ENCODE measurements at places on chromosomes 4 and X.

DNA sequence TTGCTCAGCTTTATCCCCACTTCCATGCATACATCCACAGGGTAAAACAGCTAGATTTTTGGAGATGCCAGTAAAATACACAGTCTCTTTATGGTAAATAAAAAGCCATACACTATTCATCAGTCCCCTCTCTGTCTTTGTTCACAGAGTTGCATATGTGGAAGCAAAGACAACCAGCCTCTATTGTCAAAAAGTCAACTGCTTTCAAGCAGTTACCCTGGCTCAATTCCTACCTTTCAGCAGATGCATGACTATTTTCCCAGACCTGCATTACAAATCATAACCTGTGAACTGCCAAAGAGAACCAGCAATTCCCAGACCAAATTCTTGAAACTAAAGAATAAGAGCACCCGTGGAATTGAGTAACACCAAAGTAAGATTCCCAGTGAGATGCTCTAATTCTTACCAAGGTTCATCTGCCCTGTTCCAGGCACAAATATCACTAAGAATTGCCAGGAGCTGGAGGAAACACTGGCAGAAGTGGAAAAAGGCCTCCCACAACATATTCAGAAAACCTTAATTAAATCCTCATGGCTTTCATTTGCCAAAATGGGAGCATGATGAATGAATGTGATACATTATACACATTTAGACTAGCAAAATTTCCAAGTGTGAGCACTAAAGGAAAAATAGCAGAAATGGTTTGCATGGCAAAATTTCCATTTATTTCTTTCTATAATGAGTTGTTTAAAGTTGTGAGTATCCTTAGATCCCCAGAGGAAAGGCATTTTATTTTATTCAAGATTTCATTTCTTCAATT, 391.2 kb upstream of the ADGRL3 start:
- H3K27ac ChIP-seq = no peak overlapping the region
- H3K36me3 ChIP-seq = no peaks in the 10 kb centered on the region
- no peaks in the 10 kb centered on the region for H3K4me1 ChIP-seq

DNA sequence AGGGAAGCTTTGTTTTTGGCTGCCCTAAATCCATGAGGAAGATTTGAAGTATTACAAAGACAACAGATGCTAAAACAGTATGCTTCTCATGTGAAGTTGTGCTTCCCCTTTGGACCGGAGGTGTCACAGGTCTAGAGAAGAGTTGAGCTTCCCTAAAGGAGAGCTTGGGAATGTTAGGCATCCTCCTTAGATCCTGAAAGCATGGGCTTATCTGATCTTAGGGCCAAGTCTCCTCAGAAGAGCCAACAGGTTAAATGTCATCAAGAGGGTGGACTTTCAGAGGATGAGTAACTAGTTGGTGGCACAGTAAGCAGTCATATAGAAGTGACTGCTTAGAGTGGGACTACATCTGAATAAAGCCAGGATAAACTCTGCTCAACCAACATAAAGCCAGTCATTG, 205.4 kb downstream of the RPA4 start:
- H3K27me3 ChIP-seq = no peaks in the 10 kb centered on the region
- no peak overlapping the region for H3K4me3 ChIP-seq
- no peak overlapping the region for H3K27ac ChIP-seq
- H3K4me1 ChIP-seq = no peaks in the 10 kb centered on the region
- DNase-seq = no peak
- no peaks in the 10 kb centered on the region for H3K36me3 ChIP-seq

DNA sequence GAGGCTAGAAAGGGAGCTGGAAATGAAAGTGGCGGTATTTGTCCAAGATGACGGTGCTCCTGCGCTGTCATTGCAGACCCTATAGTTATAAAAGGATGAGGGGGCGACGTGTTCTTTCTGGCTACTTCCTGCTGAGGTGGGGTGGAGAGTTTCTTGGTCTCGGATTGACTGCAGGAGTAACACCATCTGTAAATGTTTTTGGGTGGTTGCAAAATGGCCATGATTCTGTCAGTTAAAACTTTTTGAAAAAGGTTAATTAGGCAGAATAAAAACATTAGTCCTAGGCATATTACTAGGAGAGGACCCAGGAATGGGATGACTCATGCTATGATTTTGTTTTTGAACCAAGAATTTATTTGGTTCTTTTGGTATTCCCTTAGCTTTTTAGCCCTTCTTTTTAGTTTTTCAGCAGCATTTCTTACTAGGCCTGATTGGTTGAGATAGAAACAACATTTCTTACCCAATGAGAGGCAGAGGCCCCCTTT, 53.1 kb downstream of the USP11 start:
- no peaks in the 10 kb centered on the region for H3K4me1 ChIP-seq
- H3K27me3 ChIP-seq = peaks cover 7% of the 10 kb centered on the region
- DNase-seq = no peak

GRCh38 chr4:7185487-7186030, 6.8 kb upstream of the SORCS2 start:
- H3K27me3 ChIP-seq = no peaks in the 10 kb centered on the region
- no peaks in the 10 kb centered on the region for H3K36me3 ChIP-seq
- no peaks in the 10 kb centered on the region for H3K4me1 ChIP-seq
- DNase-seq = no peak

DNA sequence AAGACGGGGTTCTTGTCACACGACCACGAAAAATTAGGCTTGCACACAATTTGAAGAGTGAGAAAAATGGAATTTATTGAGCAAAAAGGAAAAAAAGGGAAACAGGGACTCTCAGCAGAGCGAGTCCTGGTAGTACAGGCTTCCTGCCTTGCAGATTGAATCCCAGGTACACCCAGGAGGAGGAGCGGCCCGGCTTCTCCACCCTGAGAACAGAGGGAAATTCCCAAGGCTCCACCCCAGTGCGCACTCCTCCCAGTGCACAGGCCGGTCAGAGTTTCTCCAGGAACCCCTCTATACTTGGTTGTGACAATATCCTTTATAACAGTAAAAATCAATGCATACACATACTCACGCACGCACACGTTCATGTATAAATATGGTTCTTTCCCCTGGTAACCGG, 22.0 kb downstream of the SLC4A4 start:
- H3K27me3 ChIP-seq = no peaks in the 10 kb centered on the region
- no peak overlapping the region for H3K4me3 ChIP-seq
- no peaks in the 10 kb centered on the region for H3K36me3 ChIP-seq

DNA sequence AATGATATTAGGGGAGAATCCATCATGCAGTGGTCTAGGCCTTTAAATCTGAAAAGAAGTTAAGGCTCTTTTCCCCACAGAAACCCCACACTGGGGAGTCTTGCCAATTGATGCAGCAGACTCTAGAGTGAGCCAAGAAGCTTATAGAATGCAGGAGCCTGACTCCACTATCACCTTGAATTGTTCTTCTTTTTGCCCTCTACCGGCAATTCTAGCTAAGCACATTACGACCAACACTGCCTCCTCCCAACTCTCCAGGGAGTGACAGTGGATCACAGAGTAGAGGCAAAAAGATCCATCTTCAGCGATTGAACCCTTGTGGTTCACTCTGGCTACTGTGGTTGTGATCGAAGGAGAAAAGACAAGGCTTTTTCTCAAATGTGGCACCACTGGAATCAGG, 331.5 kb downstream of the NKX6-1 start:
- no peak overlapping the region for H3K4me3 ChIP-seq
- DNase-seq = no peak
- no peaks in the 10 kb centered on the region for H3K4me1 ChIP-seq
- H3K36me3 ChIP-seq = no peaks in the 10 kb centered on the region

- peaks cover 21% of the 10 kb centered on the region for H3K4me1 ChIP-seq
- H3K36me3 ChIP-seq = peaks cover 68% of the 10 kb centered on the region
- no peak overlapping the region for H3K27ac ChIP-seq
- no peak for DNase-seq
These were observed 9.4 kb upstream of the ADD1 start for GRCh38 chr4:2834001-2834921.

- H3K4me1 ChIP-seq = peaks cover 28% of the 10 kb centered on the region
- no peak overlapping the region for H3K4me3 ChIP-seq
- DNase-seq = no peak
- no peak overlapping the region for H3K27ac ChIP-seq
- H3K36me3 ChIP-seq = no peaks in the 10 kb centered on the region
These were observed 255.4 kb downstream of the ARHGAP10 start for GRCh38 chr4:147987252-147987651.

GRCh38 chr4:5562476-5562875, 145.9 kb downstream of the EVC2 start:
- H3K27ac ChIP-seq = no peak overlapping the region
- no peak overlapping the region for H3K4me3 ChIP-seq
- no peaks in the 10 kb centered on the region for H3K4me1 ChIP-seq

DNA sequence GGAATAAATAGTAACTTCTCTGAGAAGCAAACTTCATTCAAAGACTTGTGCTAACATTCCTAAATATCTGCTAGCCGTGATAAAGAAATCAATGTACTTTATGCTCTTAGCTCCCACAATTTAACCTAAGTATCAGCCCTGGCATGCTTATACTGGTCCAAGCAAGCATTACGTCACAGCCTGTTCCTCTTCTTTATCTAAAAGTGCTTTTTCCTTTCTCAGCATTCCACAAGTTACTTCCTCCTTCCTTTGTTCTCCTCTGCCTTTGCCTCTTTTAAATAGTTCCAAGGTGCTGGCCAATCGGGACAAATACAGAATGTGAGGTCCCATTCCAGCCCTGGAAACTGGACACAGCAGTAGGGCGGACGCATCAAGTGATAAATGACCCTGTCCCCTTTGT, 249.6 kb downstream of the DHRSX start:
- no peak overlapping the region for H3K27ac ChIP-seq
- DNase-seq = no peak
- no peaks in the 10 kb centered on the region for H3K4me1 ChIP-seq
- H3K4me3 ChIP-seq = no peak overlapping the region
- no peaks in the 10 kb centered on the region for H3K27me3 ChIP-seq
- no peaks in the 10 kb centered on the region for H3K36me3 ChIP-seq

DNA sequence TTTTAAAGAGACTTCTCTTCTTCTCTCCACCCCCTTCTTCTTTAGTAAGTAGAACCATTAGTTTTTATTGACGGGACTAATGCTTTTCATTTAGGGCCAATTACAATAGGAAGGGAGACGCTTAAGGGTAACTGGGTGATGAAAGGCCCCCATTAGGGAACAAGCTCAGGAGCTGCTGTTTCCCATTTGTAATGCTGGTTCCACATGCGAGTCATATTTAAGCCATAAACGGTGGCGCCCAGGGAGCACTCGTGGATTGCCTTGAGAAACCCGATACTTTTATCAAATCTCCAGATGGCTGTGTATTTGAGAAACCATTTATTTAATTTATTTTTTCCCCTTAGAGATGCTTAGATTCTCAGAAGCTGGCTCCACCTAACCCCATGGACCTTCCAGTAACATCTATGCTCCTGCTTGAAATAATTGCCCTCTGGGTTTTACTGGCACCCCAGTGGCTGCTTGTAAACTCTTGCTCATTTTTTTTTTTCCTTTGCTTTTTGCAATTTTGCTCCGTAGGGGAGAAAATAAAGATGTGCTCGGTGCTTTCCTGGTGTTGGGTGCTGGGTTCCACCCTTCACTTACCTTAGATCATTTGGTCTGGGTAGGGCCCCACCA, 124.2 kb upstream of the MSX1 start:
- no peak for DNase-seq
- H3K36me3 ChIP-seq = no peaks in the 10 kb centered on the region
- H3K4me1 ChIP-seq = no peaks in the 10 kb centered on the region
- H3K27me3 ChIP-seq = no peaks in the 10 kb centered on the region
- H3K4me3 ChIP-seq = no peak overlapping the region

DNA sequence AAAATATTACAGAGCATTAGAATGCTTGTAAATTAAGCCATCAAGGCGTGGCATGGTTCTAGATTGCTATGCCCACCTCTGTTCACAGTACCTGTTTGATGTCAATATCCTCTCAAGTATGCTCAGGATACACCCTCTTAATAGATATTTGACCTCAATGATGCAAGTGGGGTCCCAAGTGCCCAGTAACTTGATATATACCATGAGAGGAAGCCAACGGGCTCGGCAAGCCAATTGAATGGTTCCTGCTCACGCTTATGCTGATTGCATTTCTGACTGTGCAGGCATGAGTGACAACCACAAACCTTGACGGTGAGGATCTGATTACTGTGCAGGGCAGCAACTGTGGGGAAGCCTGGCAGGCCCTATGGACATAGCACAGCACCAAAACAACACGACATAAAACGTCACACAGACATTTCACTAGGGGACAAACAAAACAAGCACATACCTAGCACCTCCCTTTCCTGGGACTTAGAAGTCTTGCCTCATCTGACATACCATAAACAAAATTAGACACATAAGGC, 179.1 kb upstream of the ETNPPL start:
- H3K36me3 ChIP-seq = no peaks in the 10 kb centered on the region
- no peaks in the 10 kb centered on the region for H3K27me3 ChIP-seq
- H3K27ac ChIP-seq = no peak overlapping the region

GRCh38 chr4:38060829-38061431, 100.7 kb downstream of the PTTG2 start:
- DNase-seq = no peak
- H3K4me1 ChIP-seq = peaks cover 50% of the 10 kb centered on the region
- no peak overlapping the region for H3K27ac ChIP-seq
- no peak overlapping the region for H3K4me3 ChIP-seq
- no peaks in the 10 kb centered on the region for H3K27me3 ChIP-seq
- peaks cover 15% of the 10 kb centered on the region for H3K36me3 ChIP-seq

DNA sequence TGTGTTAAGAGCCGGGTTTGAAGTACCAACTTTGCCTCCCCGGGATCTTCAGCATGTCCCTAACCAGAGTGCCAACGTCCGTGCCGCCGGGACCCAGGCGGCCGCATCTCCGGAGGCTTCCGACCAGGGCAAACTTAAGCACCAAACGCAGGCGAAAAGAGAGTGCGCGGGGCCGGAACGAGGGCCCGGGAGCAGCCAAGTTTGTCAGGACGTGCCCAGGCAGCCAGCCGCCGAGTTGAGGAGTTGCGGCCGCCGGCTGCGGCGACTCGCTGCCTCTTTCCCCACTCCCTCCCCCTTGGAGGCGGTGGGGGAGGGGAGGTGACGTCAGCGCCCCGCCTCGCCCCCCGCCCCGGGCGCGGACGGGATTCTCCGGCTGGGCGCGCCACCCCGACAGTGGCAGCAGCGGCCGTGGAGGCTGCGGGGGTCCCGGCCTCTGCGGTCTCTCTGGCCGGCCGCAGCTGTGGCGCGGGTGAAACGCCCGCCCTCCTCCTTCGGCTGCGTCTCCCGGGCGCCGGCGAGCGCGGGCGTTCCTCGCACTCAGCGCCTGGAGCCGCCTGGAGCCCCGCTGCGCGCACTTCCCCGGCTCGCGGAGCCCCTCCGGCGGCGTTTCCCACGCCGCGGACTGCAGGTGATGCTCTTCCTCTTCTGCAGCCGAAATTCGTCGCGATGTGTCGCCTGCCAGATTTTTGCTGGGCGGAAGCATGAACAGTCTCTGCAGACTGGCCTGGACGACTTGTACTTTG, 2.9 kb upstream of the FAT1 start:
- peaks cover 26% of the 10 kb centered on the region for H3K4me1 ChIP-seq
- H3K4me3 ChIP-seq = peak overlapping the region; percentile 97
- H3K36me3 ChIP-seq = no peaks in the 10 kb centered on the region
- peak overlapping the region; percentile 94 for H3K27ac ChIP-seq
- H3K27me3 ChIP-seq = peaks cover 4% of the 10 kb centered on the region

- H3K27ac ChIP-seq = no peak overlapping the region
- no peaks in the 10 kb centered on the region for H3K27me3 ChIP-seq
- H3K4me3 ChIP-seq = no peak overlapping the region
- DNase-seq = no peak
These were observed 473.4 kb upstream of the CPEB2 start for GRCh38 chr4:14528918-14529317.

GRCh38 chrX:152038804-152039203, 64.3 kb upstream of the GABRE start:
- H3K4me1 ChIP-seq = no peaks in the 10 kb centered on the region
- H3K27ac ChIP-seq = no peak overlapping the region
- H3K36me3 ChIP-seq = no peaks in the 10 kb centered on the region
- no peaks in the 10 kb centered on the region for H3K27me3 ChIP-seq
- DNase-seq = no peak
